ENCODE measurements at places on chromosomes 6 and 20. TPM values are rescaled to one million over a fixed set of nuclear protein-coding genes. Genes with fewer than 3 reads are reported as not detected.

DNA sequence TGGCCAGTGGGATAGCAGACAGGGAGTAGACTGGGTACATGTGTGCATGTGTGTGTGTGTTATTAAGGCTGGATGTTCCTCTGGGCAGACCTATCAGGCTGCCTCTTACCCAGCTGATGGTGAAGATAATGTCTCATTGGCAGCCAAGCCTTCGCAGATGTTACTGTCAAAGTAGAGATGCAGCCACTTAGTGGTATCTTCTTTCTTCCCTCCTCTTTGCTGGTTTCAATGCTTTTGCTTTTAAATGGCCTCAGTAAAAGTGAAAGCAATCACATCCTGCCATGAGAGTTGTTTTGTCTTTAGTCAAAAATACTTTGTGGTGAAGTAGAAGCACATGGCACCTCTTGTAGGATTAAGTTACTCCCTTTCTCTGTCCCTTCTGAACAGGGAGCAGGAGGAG, 57.5 kb downstream of the SNRNP48 start:
- no peak overlapping the region for H3K4me3 ChIP-seq
- no peak for DNase-seq
- no peaks in the 10 kb centered on the region for H3K27me3 ChIP-seq
- H3K27ac ChIP-seq = no peak overlapping the region
- no peaks in the 10 kb centered on the region for H3K4me1 ChIP-seq
- no peaks in the 10 kb centered on the region for H3K36me3 ChIP-seq

TGM3 gene
- total RNA-seq = not detected

- H3K27me3 ChIP-seq = no peaks in the 10 kb centered on the region
- H3K36me3 ChIP-seq = no peaks in the 10 kb centered on the region
- H3K4me1 ChIP-seq = no peaks in the 10 kb centered on the region
- no peak overlapping the region for H3K27ac ChIP-seq
Measured at GRCh38 chr20:57807401-57808263, 97.8 kb upstream of the PMEPA1 start.

DNA sequence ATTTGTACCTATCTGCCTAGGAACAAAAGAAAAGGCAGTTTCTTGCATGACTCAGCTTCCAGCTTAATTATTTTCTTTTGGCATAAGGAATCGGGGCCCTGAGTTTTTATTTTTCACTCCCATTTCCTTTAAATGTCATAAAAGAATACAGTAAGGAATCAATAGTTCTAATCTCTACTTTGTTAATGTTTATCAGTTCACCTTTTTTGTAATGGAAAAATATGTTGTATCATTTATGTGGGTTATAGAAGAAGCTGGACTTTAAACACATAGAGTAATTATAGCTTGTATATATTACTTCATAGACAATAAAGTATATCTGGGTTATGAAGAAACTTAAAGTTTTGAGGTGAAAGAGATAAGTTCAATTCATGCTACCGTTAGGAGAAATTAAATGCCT, 1214.8 kb upstream of the GJE1 start:
- H3K4me3 ChIP-seq = no peak overlapping the region
- DNase-seq = no peak
- H3K27me3 ChIP-seq = no peaks in the 10 kb centered on the region
- H3K4me1 ChIP-seq = no peaks in the 10 kb centered on the region

NINL gene
- total RNA-seq = 9.1 TPM

DNA sequence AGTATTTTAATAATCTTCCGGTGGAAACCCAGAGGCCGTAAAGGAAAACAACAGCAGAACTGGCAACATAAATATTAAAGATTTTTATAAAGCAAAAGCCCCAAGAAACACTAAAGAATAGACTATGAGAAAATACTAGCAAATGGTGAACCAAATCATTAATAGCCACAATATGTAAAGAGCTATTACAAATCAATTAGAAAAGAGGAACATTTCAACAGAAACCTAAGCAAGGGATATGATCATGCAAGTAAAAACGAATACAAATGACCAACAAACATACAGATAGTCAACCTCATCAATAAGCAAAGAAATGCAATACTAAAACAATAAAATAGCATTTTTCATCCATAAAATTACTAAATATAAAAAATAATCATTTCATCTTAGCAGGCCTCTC, 3.6 kb downstream of the FBXL4 start:
- H3K27me3 ChIP-seq = no peaks in the 10 kb centered on the region
- no peak overlapping the region for H3K4me3 ChIP-seq
- DNase-seq = no peak
- H3K36me3 ChIP-seq = no peaks in the 10 kb centered on the region

DNA sequence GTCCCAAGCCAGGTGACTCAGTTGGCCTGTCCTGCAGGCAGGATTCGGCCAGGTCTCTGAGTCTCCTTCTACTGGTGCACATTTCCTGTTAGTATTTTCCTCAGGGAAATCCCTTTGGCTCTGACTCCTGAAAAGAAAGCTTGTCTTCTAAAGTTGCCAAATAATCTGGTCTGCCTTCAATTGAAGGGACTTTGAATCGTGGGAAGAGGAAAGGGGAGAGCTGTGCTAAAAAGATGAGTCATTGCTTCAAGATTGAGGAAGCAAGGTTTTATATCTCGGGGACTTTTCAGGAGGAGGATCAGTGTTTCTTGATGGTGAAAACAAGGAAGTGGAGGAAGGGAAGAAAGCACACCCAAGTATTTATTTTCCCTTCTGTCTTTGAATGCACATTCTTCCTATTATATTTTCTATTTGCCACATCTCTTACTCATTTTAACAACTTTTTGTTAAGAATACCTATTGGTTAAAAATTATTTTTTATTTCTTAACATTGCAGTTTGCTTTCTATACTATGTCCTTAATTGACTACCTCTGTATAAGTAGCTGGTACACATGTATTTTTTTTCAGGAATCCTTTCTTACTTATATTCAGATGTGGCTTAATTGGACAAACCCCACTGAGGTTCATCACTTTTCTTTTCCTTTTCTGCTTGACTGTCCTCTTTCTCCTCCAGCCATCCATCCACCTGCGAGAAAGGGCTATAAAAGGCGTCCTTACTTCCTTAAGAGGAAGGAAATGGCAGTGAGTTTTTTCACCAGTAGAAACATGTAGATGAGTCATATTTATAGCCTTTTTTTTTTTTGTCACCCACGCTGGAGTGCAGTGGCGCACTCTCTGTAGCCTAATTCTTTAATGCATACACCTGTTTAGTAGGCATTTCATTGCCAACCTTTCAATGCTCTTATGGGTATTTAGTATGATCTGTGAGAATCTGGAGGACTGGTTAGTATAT, 15.0 kb upstream of the IFNGR1 start:
- no peak overlapping the region for H3K4me3 ChIP-seq
- H3K4me1 ChIP-seq = no peaks in the 10 kb centered on the region
- H3K27me3 ChIP-seq = no peaks in the 10 kb centered on the region
- H3K27ac ChIP-seq = no peak overlapping the region
- H3K36me3 ChIP-seq = no peaks in the 10 kb centered on the region

- no peaks in the 10 kb centered on the region for H3K4me1 ChIP-seq
- H3K27ac ChIP-seq = no peak overlapping the region
- no peak overlapping the region for H3K4me3 ChIP-seq
- peak; percentile 79 for DNase-seq
- H3K27me3 ChIP-seq = no peaks in the 10 kb centered on the region
- H3K36me3 ChIP-seq = no peaks in the 10 kb centered on the region
Measured at GRCh38 chr6:163324688-163325389, 89.7 kb upstream of the QKI start.

- H3K36me3 ChIP-seq = no peaks in the 10 kb centered on the region
- H3K4me3 ChIP-seq = no peak overlapping the region
- DNase-seq = no peak
- H3K27ac ChIP-seq = no peak overlapping the region
- H3K27me3 ChIP-seq = no peaks in the 10 kb centered on the region
Measured at GRCh38 chr6:142545147-142545546, 243.3 kb downstream of the ADGRG6 start.

GRCh38 chr20:44834693-44835092, 24.3 kb upstream of the RIMS4 start:
- H3K4me3 ChIP-seq = no peak overlapping the region
- H3K36me3 ChIP-seq = no peaks in the 10 kb centered on the region
- H3K4me1 ChIP-seq = no peaks in the 10 kb centered on the region
- H3K27me3 ChIP-seq = no peaks in the 10 kb centered on the region

DNA sequence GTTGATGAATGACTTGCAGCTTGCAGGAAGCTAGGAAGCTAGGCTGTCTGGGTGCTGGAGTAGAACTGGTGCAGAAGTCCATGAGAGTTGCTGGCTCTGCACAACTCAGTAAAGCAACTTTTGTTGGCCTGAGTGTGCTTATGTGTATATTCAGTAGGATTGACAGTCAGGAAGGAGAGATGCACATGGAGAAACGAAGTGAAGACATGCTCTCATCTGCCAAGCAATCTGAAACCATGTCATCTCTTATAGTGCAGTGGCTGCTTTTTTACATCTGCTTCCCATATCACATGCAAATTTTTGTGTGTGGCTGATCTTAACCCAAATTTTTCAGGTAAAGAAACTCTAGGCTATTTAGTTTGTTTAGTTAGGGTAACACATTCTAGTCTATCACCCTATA, 252.4 kb upstream of the HS3ST5 start:
- no peaks in the 10 kb centered on the region for H3K27me3 ChIP-seq
- no peak overlapping the region for H3K4me3 ChIP-seq
- H3K4me1 ChIP-seq = no peaks in the 10 kb centered on the region
- H3K27ac ChIP-seq = no peak overlapping the region

DNA sequence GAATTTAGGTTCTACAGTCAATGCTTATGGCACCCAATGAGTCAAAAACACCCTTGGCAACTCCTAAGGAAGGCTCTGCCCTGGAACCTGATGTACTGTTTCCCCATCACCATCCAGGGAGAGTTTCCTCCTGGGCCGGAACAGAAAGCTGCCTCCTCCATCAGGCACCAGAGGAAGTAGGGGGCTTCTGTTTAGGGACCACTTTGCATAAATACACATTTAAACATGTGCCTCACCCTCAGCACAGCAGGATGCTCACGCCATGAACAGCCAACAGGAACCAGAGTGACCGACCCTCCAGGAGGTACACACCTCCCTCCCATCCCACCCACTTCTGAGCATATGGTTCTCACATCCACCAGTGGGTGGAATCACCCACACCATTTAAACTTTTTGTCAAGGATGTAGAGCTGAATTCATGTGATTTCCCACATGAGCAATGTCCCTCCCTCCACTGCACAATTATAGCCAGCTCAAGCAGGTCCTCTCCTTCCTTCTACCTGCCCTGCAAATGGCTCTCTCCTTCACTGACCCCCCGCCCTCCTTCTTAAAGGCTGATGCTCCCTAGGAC, 14.8 kb downstream of the DDRGK1 start:
- DNase-seq = peak; percentile 14
- H3K27me3 ChIP-seq = no peaks in the 10 kb centered on the region
- no peak overlapping the region for H3K27ac ChIP-seq
- H3K4me3 ChIP-seq = no peak overlapping the region

- H3K27me3 ChIP-seq = no peaks in the 10 kb centered on the region
- H3K36me3 ChIP-seq = no peaks in the 10 kb centered on the region
- DNase-seq = no peak
- H3K4me1 ChIP-seq = no peaks in the 10 kb centered on the region
- no peak overlapping the region for H3K4me3 ChIP-seq
Measured at GRCh38 chr20:54004445-54004844, 65.9 kb downstream of the BCAS1 start.

DNA sequence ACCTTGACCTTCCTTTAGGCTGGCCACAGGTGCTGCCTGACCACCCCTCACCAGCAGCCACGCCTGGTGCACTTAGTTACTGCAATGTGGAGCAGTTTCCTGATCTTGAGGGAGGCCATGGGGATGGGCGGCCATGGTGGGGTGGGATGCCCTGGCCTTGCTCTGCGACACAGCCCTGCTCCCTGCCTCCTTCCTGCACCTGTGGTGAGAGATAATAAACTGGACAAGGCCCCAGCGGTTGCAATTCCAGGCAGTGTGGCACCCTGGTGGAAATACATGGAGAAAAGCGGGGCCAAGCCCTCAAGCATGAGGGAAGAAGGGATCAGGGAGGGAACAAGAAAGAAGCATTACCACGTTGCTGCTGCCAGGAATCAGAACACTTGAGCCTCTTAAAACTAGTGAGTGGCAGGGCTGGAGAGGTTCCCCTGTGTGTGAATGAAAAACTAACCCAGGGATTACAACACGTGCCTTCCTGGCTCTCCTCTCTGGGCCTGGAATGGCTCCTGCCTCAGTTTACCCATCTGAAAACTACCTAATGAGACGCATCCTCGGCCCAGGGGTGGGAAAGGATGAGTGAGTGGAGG, 213.2 kb downstream of the LY86 start:
- H3K36me3 ChIP-seq = no peaks in the 10 kb centered on the region
- DNase-seq = no peak
- H3K27me3 ChIP-seq = no peaks in the 10 kb centered on the region
- H3K27ac ChIP-seq = no peak overlapping the region
- no peak overlapping the region for H3K4me3 ChIP-seq

- no peaks in the 10 kb centered on the region for H3K27me3 ChIP-seq
- peak within 1 kb of the TSS; percentile 17 for H3K4me3 ChIP-seq
- no peaks in the 10 kb centered on the region for H3K36me3 ChIP-seq
Measured at GRCh38 chr6:110415086-110415916, at the start of gene DDO. DDO (minus strand) TSS chr6:110415575; CDS start chr6:110413462, 2,113 bp downstream.

FAM83C gene
- not detected for total RNA-seq

- H3K27ac ChIP-seq = no peak overlapping the region
- no peaks in the 10 kb centered on the region for H3K27me3 ChIP-seq
- H3K36me3 ChIP-seq = no peaks in the 10 kb centered on the region
- H3K4me3 ChIP-seq = no peak overlapping the region
- DNase-seq = no peak
Measured at GRCh38 chr6:54072635-54073313, 38.5 kb upstream of the MLIP start.

- H3K4me3 ChIP-seq = no peak overlapping the region
- H3K36me3 ChIP-seq = peaks cover 3% of the 10 kb centered on the region
- H3K4me1 ChIP-seq = peaks cover 2% of the 10 kb centered on the region
- no peak overlapping the region for H3K27ac ChIP-seq
Measured at GRCh38 chr20:45052698-45053429, 48.1 kb downstream of the KCNS1 start.

DNA sequence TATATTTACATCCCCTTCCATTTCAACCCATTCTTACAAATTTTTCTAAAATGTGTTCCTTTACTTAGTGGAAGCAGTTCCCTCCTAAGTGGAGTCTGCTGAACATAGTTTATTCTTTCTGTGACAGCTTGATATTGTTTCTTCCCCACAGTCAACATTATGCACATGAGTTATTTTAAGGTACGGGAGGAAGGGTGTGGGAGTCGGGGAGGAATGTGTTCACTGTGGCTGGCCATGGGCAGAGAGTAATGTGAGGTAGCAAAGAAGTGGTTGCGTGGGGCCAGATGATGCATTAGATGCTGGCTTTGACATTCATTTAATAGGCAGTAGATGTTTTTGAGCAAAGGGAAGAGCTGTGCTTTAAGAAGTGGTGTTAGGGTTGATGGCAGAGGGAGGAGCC, 98.5 kb downstream of the ARMC2 start:
- H3K27me3 ChIP-seq = no peaks in the 10 kb centered on the region
- H3K36me3 ChIP-seq = no peaks in the 10 kb centered on the region
- no peak overlapping the region for H3K4me3 ChIP-seq
- DNase-seq = no peak
- peaks cover 9% of the 10 kb centered on the region for H3K4me1 ChIP-seq

PRICKLE4 gene
- total RNA-seq = 8.8 TPM

ULBP2 gene
- total RNA-seq = 0.68 TPM

GRCh38 chr6:154766288-154766687, 33.1 kb downstream of the SCAF8 start:
- H3K27ac ChIP-seq = no peak overlapping the region
- H3K36me3 ChIP-seq = no peaks in the 10 kb centered on the region
- peaks cover 4% of the 10 kb centered on the region for H3K4me1 ChIP-seq
- no peak for DNase-seq
- H3K27me3 ChIP-seq = no peaks in the 10 kb centered on the region
- H3K4me3 ChIP-seq = no peak overlapping the region

Data from aorta (tissue), 5 donors.